ENCODE measurements at places on chromosomes 12 and 14.

GRCh38 chr14:86179980-86180379 lies 650.0 kb downstream of the FLRT2 start:
- DNase-seq, result no peak

DNA sequence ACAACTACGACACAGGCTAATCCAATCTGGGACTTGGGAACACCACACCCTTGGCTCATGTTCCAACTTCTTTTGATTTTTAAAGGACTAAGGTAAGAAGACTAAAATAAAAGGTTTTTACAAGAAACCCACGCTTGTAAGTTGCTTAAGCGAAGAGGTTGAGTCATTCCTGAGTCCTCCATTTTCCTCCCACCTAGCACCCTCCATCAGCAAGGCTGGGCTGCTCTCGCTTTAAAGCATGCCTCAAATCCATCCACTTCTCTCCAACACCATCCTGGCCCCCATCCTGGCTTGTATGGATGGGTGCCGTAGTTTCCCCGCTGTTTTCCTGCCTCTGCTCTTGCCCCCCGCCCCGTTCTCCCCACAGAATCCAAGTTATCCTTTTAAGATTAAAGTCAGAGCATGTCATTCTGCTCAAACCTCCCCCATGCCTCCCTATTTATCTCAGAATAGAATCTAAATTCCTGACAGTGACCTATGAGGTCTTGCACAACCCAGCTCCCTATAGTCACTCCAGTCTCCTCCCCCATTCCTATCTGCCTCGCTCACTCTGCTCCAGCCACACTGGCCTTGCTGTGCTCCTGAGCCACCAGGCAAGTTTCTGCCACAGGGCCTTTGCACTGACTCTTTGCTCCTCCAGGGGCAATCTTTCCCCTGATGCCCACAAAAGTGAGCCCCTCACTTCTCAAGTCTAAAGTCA lies 34.5 kb downstream of the SCARB1 start:
- DNase-seq, result peak; percentile 73

- no peak for DNase-seq
These were observed 202 bp downstream of the YAF2 start for GRCh38 chr12:42237853-42238239.

GRCh38 chr14:45156067-45156466 lies 20.3 kb downstream of the FANCM start:
- no peak for DNase-seq

DNA sequence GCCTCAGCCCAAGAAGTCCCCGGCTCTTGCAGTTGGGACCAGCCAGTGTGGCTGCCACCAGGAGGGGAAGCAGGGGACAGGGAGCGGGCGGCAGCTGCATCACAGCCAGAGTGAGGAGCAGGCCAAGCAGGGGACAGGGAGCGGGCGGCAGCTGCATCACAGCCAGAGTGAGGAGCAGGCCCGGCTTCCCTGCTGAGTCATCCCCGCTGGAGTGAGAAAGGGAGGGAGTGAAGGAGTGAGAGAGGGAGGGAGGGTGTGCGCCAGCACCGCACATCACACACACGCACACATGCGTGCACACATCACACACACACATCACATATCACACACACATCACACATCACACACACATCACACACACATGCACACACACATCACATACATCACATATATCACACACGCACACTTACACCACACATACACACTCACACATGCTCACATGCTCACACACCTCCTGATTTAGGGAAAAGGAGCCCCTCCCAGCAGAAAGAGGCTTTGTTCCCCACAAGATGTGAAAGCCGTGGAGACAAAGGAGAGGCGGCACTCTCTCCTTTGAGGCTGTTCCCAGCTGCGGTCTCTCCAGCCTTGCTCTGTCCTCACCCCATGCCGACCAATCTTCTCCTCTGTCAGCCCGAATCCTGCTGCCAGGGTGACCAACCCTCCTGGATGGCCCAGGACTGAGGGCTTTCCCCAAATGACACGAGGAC lies 16.7 kb upstream of the ZDHHC22 start:
- peak; percentile 20 for DNase-seq

- no peak for DNase-seq
These were observed 51.0 kb upstream of the SRSF5 start for GRCh38 chr14:69715725-69716477.

DNA sequence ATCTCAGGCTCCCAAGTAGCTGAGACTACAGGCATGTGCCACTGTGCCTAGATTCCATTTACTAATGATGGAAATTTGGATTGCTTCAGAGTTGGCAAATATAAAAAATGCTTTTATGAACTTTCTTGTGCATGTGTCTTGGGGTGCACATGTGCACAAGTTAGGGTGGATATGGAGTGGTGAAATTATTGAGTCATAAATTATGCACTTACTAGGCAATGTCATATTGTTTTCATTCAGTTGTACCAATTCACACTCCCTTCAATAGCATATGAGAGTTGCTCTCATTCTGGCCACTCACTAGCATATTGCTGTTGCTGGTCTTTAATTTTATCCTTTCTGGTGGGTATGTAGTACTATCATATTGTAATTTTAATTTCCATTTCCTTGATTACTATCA lies 45.7 kb upstream of the KRAS start:
- DNase-seq, result no peak

- no peak for DNase-seq
These were observed 200.3 kb upstream of the NAV3 start for GRCh38 chr12:77630344-77630743.

- no peak for DNase-seq
These were observed 24.2 kb downstream of the GLT8D2 start for GRCh38 chr12:104025771-104026170.

DNA sequence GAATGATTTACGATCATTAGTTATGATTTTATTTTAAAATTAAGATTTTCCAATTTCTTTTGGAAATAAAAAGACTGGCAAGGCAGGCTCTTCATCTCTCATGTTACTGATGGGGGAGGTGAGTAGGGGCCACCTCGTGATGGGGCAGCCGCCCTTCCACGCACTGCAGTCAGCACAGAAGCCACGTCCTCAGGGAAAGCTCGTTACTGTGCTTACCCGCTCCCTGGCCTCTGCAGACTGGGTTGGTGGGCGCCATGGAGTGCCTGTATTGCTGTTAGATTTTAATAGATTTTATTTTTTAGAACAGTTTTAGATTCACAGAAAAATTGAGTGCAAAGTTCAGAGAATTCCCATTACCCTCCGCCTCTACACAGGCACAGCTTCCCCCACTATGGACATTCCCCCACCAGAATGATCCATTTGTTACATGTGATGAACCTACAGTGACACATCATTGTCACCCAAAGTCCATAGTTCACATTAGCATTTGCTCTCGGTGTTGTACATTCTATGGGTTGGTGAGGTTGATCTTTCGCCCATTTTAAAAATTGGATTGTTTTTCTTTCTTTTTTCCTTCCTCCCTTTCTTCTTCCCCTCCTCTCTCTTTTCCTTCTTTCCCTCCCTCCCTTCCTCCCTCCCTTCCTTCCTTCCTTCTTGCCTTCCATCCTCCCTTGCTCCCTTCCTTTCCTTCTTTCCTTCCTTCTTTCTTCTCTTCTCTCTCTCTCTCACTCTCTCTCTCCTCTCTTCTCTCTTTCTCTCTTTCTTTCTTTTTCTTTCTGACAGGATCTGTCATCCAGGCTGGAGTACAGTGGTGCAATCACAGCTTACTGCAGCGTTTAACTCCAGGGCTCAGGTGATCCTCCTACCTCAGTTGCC lies 30.7 kb downstream of the ADGRD1 start:
- DNase-seq, result no peak

DNA sequence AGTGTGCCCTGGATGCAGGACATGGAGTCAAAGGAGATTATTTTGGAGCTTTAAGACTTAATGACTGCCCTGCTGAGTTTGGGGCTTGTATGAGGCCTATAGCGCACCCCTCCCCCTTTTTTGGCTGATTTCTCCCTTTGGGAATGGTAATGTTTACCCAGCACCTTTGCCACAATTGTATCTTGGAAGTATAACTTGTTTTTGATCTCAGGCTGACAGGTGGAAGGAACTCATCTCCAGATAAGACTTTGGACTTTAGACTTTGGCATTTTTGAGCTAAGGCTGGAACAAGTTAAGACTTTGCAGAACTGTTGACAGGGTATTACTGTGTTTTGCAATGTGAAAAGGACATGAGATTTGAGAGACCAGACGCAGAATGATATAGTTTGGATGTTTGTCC lies 110.5 kb downstream of the DERA start:
- no peak for DNase-seq

DNA sequence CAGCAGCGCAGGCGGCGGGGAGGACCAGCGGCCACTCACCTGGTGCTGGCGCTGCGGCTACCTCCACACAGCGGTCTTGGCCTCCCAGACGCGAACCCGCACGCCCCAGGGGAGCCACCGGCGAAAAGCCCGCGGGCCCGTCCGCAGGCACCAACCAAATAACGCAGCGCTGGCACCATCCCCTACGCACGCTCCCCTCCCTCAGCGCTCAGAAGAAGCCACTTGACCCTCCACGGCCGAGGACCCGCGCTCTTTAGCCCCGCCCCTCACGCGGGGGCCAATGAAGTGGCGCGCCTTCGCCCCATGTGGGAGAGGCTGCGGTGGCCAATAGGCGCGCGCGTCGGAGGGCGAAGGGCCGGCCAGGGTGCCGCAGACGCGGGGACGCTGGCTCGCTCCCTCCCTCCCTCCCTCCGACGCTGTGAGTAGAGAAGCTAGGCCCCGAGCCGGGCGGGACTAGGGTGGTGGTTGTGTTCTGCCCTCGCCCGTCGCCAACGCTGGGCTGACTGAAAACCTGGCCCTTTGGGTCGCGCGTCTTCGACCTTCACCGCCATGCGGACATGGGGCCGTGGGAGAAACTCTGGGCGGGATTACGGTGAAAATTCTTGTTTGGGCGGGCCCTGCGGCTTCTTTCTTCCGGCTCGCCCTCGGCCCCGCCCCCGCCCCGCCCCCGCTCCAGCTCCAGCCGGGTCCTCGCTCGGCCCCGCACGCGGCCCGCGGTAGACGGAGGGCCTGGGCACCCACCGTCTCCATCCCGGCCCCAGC lies at the start of the genes DMAC2L and L2HGDH:
Gene DMAC2L, plus strand, starts transcription at position 353 of the 762 bp plus-strand sequence. CDS start 9,164 bp downstream, outside the sequence.
Gene L2HGDH, minus strand, starts transcription at position 258 of the 762 bp plus-strand sequence. Its CDS starts 79 bp downstream, at position 179.
- peak; percentile 46 for DNase-seq

DNA sequence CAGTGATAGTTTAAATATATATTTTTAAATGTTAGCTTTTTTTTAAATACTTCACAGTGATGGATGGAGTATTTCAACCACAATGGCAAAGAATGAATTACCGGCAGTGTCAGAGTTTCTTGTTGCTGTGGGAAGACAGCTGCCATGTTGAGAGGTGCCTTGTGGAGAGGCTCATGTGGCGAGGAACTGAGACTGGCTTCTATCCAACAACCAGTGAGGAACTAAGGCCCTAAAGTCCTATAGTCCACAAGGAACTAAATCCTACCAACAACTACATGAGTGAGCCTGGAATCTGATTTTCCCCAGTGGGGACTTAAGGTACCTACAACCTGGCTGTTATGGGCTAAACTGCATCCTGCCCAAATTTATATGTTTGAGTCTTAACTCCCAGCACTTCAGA lies 220.2 kb upstream of the PLEKHG7 start:
- DNase-seq, result no peak

DNA sequence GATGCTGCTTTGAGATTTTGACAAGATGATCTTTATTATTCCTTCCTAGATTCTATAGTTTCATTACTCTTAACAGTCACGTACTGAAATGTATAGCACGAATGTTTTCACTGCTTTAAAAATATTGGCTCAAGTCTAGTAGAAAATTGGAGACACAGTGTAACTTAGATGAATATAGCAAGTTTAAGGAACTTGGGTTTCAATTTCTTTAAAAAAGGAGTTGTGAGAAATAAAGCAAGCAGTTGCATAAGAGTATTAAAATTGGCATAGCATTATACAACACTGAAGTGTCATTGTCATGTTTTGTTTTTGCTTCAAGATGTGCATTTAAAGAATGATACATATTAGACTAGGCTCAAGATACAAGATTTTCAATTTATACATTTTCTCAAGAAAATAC lies 624.8 kb upstream of the NOVA1 start:
- no peak for DNase-seq

GRCh38 chr14:90399541-90400444 lies 3.0 kb downstream of the CALM1 start:
- DNase-seq, result no peak

- no peak for DNase-seq
These were observed 150.6 kb downstream of the ADCK1 start for GRCh38 chr14:77950371-77951063.
